ENCODE measurements at places on chromosomes 13 and 19.
A peak's percentile ranks its signal among the peaks of the same experiment; 100 is the strongest.

DNA sequence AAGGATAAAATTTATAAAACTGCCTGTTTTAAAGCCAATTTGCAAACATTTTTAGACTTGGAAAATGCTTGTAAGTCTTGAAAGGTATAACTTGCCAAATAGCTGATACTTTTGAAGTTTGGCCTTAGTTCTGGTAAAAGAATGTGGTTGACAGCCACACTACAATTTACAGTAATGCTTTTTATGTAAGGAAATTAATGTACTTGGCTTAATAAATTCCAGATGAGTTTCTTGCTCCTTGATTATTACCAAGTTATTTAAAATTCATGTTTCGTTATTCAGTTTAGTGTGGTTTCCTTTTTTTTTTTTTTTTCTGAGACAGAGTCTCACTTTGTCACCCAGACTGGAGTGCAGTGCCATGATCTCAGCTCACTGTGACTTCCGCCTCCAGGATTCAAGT is 14.9 kb downstream of the LMO7 start:
- DNase-seq, result no peak

- DNase-seq, result peak; percentile 26
These were observed 115.9 kb downstream of the ABCC4 start for GRCh38 chr13:95185311-95185710.

DNA sequence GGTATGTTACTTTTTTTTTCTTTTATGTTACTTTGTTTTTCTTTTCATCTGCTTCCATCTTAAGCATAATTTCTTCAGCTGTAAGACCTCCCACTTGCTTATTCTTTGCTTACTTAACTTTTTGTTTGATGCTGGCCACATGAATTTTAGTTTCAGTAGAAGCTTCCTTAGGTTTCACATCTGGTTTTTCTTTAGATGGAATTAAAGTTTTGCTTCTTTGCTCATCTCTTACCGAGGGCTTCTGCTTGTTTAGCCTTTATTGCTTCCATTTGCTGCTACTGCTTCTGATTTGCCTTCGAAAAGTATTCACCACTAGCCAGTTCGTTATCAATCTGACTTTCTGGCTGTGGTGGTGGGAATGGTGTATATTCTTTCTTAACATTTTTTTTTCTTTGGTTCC is 90.9 kb downstream of the GJA3 start:
- DNase-seq, result no peak

GRCh38 chr19:47603706-47604565 is 5.0 kb upstream of the BICRA start:
- DNase-seq, result no peak

DNA sequence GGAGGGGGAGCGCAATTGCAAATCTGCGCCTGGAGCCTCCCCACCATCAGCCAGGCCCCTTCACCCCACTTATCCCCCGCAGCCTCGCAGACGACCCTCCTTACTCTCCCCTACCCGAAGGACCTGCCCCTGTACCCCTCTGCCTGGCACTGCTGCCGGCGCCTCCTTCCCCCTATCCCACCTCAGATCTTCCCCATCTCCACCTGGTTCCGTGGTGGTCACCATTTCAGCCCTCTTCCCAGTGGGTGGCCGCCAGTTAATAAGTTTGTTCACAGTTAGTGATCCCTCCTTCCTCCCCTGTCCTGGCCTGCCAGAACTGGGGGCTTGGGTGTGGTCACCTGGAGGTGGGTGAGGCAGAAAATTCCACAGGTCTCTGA is 397 bp downstream of the SLC44A2 start:
- no peak for DNase-seq

DNA sequence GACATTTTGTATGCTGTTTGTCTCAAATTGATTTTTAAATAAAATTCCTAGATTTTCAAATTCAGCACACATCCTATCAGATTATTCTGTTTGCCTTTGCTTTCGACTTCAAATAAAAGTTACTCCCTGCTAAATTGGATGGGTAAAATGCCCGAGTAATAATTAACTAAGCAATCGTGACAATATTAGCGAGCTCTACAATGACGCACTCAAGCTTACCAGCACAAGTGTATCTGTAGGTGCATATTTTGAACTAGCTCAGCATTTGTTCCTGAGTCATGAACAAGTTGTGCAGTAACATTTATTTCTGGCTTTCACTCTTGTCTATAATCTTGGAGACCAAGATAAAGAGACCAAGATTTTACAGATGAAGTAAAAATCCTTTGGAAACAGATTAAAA is 113.4 kb downstream of the UBL3 start:
- DNase-seq, result no peak

- DNase-seq, result no peak
These were observed 358.1 kb downstream of the ENOX1 start for GRCh38 chr13:43428545-43429296.

GRCh38 chr13:42968906-42969305 is 23.1 kb downstream of the EPSTI1 start:
- no peak for DNase-seq

- no peak for DNase-seq
These were observed 86.8 kb upstream of the VSTM2B start for GRCh38 chr19:29439021-29439420.

GRCh38 chr13:23855360-23855759 is 33.8 kb downstream of the MIPEP start:
- DNase-seq, result no peak
